ENCODE measurements at places on chromosomes 5 and 9.

- no peak for DNase-seq
Observed at GRCh38 chr5:170441393-170441784, 52.2 kb upstream of the KCNMB1 start.

DNA sequence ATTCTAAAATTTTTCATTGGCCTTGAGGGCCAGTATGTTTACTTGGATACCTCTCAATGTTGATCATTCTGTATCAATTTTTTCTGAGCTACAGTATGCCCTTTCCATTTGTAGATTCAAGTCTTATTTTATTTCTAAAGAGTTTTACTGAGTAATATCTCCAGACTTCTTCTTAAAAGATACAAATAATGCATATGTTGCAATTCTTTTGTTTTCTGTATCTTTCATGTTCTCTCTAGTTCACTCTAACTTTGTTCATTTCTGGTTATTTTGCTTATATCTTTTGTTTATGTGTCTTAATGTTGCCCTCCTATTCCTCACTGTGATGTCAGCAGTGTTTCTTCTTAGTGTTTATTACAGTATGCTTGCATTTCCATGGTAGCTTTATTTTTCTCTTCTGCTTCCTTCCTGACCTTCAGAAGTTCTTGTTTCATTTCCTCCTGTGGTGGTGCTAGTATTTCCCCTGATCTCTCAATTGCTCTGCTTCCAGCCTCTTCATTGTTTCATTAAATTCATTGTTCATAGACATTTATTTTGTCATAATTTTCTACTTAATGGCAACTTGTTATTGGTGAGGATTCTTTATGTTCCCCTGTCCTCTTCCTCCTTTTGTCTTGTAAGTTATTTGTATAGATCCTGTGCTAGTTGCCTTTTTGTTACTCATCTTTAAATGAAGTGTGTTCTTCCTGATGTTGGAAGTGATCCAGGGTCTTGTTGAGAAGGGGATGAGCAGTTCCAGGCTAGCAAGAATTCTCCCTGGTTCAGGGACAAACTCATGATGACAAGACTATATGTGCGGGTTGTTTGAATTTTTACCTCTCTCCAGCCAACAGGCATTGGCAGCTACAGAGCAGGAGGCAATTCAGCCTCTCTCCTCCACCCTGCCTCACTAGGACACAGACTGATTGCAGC is 160.8 kb downstream of the DEPDC1B start:
- no peak for DNase-seq

GRCh38 chr9:27340961-27341511 is 44.1 kb upstream of the EQTN start:
- DNase-seq = no peak

DNA sequence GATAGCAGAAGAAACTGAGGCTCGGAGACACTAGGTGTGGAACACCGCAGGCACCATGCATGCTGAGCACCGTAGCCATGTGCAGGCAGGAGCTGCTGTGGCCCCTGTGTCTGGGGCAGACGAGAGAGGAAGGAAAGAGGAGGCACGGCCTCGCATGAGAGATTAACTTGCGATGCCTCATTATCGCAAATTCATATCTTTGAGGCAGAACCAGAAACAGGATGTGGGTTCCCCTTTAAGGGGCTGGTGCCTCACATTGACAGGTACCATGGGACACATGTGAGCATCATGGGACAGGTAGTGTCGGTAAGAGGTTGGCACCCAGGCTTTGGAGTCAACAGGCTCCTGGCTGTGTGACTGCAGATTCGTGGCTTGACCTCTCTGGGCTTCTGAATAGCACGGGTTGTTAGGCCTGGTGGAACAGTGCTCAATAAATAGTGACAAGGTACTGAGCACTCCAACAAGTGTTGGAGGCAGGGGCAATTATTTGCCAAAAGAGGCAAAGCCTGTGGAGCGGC is 40.8 kb downstream of the NAIF1 start:
- peak; percentile 67 for DNase-seq

DNA sequence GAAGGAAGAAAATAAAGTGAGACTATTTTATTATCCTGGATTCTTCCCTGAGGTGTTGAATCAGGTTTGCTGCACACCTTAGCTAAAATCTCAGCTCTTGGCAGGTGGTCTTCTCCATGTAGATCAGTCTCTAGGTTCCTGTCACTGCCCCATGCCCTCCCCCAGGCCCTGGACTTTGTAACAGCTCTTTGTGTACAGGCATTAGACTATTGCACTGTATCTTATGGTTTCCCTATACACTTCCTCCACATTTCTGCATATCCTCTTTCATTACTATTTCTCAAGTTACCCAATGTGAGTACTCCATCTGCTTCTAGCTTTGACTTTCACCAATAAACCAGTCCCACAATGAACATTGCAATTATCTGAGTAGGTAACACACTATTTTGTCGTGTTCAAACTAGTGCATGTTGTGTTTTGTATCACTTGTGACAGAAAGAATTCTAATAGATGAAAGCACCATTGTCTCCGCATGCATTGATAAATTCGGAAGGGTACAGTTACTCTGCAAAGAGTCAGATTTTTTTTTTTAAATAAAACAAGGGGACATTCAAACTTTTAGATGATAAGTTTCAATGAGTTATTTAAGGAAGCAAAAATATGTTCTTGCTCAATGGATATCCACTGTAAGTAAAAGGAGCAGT is 1348.7 kb upstream of the C9orf72 start:
- DNase-seq = no peak

DNA sequence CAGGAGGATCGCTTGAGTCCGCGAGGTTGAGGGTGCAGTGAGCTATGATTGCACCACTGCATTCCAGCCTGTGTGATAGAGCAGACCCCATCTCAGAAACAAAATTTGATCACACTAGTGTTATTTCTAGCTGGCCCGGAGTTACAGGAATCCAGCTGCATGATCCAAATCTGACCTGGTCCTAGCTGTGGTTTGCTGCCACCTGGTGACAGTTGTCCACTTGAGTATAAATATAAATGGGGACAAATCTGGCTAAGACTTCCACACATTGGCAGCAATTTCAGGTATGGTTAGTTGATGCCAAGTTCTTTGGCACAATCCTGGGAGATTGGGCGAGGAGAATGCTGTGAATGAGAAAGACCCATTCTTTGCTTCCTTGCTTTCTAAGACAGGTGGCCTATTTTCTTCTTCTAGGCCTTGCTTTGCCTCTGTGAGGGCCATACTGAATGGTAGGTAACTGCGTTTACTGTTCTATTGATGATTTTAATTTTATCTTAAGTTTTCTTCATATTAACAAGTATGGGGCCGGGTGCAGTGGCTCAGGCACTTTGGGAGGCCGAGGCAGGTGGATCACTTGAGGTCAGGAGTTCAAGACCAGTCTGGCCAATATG is 35.4 kb downstream of the UBE2R2 start:
- peak; percentile 51 for DNase-seq
